Activated CD8-positive, alpha-beta memory T cell treated with anti-CD3 and anti-CD28 coated beads, Interleukin-2, amount 50 U/mL, for 48 hours (primary cell): ENCODE measurements at places on chromosomes 5 and 9.
A peak's percentile ranks its signal among the peaks of the same experiment; 100 is the strongest.

- peak; percentile 81 for DNase-seq
Observed at GRCh38 chr9:136538599-136539426, 7.0 kb downstream of the NOTCH1 start.

DNA sequence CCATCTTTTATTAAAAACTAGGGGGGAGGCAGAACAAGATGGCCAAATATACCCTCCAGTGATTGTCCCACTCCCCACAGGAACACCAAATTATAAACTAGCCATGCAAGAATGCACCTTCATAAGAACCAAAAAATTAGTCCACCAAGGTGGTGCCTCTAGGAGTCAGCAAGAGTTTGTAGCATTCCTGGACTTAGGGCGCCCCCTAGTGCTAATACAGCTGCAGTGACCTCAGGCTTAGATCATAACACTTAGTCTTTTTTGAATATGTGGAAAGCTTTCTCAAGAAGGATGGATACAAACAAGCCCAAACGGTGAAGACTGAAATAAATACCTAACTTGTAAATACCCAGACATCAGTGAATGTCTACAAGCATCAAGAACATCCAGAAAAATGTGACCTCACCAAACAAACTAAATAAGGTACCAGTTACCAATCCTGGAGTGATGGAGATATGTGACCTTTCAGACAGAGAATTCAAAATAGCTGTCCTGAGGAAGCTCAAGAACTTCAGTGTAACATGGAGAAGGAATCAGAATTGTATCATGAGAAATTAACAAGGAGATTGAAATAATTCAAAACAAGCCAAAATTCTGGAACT lies 19.3 kb downstream of the PPIP5K2 start:
- peak; percentile 85 for DNase-seq

DNA sequence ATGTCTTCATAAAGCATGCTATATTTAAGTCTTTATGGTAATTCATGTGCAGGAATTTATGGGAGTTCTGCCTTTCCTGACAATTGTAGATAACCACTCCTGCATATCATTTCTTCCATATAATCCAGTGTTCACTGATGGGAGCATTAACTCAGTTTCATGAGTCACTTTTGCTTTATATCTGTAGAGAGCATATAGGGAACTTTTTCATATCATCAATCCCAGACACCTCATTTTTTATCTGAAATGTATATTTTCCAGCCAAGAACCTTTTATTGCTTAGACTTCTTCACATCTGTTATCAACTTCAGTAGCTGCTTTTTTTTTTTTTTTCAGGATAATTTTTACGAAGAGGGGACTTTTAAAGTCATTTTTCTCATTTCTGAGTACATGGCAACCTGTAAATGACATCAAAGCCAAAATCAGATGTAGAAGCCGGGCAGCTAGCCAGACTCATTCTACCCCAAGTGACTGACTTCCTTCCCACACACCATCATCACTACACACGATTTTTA lies 41.1 kb downstream of the NFX1 start:
- no peak for DNase-seq

- DNase-seq: no peak
Observed at GRCh38 chr9:79985264-79985663, 413.5 kb downstream of the TLE4 start.

GRCh38 chr9:103617046-103617445 lies 477.1 kb upstream of the SMC2 start:
- no peak for DNase-seq

DNA sequence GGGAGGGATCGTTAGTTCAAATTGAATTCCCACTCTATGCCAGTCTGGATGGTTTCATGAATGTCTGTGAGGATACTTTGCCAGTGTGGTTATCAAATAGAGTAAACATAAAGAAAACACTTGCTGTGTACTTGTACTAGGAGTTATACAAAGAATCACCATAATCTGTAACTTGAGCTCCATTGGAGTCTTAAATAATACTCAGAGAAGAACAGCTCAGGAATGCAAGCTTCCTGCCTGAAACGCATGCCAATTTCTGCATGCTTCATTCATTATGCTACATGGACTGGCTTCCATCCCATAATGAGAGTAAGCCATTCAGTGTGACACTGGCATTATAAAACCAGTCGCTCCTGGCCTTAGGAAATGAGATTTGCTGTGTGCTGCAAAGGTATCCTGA lies 351.4 kb downstream of the SEMA5A start:
- DNase-seq: no peak

- DNase-seq: no peak
Observed at GRCh38 chr9:22898591-22898990, 452.0 kb downstream of the DMRTA1 start.

GRCh38 chr5:86112249-86112648 lies 505.5 kb upstream of the COX7C start:
- no peak for DNase-seq

GRCh38 chr5:150399524-150400211 lies 13.0 kb downstream of the CD74 start:
- no peak for DNase-seq

DNA sequence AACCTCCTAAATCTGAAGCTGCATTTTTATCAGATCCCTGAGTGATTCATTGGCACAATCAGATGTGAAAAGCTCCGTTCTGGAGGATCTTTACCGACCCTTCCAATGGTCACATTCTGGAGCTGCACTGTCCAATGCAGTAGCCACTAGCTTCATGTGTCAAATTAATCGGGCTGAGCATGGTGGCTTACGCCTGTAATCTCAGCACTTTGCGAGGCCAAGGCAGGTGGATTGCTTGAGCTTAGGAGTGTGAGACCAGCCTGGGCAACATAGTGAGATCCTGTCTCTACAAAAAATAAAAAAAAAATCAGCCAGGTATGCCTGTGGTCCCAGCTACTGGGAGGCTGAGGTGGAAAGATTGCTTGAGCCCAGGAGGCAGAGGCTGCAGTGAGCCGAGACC lies 3.7 kb downstream of the IL17B start:
- DNase-seq: no peak
